ENCODE measurements at places on chromosomes 6 and 20.

DNA sequence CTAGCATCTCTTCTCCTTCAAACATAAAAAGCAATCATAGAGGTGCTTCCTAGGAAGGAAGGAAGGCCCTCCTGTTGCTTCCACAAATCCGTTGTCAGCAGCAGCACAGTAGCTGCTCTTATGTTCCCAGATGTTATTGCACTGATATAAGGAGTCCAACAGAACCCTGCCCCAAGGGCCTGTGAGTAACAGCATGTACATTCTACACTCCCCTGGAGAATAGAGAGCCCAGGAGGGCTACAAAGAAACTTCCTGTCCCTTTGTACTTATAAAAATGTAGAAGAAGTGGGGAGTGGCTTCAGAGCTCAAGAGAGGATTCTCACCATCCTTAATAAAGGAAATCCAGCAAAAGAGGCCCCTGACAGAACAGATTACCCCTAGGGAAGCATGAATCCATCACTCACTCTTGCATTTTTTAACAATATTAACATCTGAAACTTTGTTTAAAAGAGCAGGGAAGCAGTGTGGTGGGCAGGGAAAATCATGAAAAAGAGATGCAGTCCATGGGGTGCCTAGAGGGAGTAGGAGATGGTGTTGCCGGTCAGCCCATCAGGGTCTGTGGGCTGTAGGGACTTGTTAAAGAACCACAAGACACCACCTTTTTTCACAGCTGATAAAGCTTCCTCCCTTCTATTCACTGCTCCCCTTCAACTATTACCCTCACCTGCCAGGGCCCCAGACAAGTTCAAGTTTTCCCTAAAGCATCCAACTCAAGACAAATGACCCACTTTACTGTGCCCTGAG, 104.5 kb upstream of the ADGRF1 start:
- DNase-seq: no peak

GRCh38 chr6:36283608-36284007, 13.7 kb downstream of the PNPLA1 start:
- DNase-seq: no peak

- no peak for DNase-seq
Observed at GRCh38 chr6:109672175-109672574, 18.8 kb downstream of the AK9 start.

DNA sequence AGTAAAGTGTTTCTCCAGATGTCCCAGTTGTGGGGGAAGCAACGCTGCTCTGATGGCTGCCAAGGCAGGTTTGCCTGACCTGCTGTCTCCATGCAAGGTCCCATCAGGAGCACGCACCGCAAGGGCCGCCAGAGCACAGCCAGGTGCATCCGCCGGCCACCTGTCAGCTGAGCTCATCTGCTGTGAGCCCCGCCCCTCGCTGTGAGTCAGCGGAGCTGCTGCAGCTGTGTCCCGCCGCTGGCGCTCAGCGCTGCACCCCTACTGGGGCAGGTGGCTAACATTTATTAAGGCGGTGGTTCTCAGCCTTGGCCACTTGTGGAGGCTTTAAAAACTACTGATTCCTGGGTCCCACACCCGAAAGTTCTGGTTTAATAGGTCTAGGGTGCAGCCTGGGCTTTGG, 225.7 kb downstream of the UST start:
- DNase-seq: peak; percentile 78

- DNase-seq: no peak
Observed at GRCh38 chr20:35199740-35200139, 26.8 kb upstream of the MMP24 start.

GRCh38 chr20:2751878-2752566, 48.4 kb downstream of the CPXM1 start:
- no peak for DNase-seq

DNA sequence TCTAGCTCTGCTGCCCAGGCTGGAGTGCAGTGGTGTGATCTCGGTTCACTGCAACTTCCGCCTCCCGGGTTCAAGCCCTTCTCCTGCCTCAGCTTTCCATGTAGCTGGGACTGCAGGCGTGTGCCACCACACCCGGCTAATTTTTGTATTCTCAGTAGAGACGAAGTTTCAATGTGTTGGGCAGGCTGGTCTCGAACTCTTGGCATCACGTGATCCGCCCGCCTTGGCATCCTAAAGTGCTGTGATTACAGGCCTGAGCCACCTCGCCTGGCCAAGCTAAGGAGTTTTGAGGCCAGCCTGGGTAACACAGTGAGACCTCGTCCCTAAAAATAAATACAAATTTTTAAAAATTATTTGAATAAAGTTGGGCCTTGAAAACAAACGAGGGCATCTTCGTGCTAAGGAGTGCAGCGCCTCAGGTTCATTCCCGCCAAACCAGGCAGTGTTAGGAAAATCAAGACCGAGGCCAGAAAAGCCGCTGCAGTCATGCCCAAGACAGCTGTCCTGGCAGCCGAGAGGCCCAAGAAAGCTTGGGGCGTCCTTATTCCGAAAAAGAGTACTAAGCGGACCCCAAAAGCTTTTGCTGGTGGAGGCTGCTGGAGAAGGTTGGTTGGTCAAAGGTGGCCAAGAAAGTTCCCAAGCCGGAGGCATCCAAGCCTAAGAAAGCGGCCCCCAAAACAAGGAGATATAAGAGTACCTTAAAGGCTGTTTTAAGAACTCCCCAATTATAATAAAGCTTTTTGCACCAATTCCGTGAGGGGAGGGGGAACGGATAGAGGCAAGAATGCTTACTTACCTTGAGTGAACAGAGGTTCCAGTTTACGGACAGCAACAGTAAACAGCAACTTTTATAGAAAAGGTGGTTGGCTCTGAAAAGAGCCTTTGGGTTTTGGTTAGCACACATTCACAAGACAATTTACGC, 109.0 kb downstream of the HFE start:
- DNase-seq: no peak

- DNase-seq: no peak
Observed at GRCh38 chr6:56515081-56515905, 127.4 kb downstream of the DST start.

GRCh38 chr6:154206141-154206540, 150.5 kb downstream of the IPCEF1 start:
- no peak for DNase-seq

GRCh38 chr6:48691420-48691819, 580.4 kb upstream of the PTCHD4 start:
- DNase-seq: no peak

- no peak for DNase-seq
Observed at GRCh38 chr20:7689151-7689550, 251.1 kb downstream of the HAO1 start.

- DNase-seq: no peak
Observed at GRCh38 chr6:32318501-32318900, 53.2 kb downstream of the TSBP1 start.

DNA sequence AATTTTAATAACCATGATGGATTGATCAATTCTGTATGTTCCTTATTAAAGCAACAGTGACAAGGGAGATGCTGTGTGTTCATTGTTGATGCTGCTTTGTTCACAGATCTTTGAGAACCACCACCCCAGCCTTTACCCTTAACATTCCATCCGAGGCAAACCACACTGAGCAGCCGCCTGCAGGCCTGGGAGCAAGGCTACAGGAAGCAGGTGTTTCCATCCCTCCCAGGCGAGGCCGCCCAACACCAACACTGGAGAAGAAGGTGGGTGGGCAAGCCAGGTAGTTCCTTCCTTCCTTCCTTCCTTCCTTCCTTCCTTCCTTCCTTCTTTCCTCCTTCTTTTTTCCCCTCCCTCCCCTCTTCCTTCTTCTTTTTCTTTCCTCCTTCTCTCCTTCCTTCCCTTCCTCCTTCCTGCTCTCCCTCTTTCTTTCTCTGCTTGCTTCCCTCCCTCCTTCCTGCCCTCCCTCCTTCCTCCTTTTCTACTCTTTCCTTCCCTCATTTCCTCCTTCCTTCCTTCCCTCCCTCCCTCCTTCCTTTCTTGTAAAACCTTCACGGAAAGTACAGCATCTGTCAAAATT, 13.7 kb downstream of the TTLL2 start:
- no peak for DNase-seq
